SK-N-SH treated with all-trans-retinoic acid at 6 μM for 48 hours (cell line): ENCODE measurements at places on chromosomes 3 and 15.

DNA sequence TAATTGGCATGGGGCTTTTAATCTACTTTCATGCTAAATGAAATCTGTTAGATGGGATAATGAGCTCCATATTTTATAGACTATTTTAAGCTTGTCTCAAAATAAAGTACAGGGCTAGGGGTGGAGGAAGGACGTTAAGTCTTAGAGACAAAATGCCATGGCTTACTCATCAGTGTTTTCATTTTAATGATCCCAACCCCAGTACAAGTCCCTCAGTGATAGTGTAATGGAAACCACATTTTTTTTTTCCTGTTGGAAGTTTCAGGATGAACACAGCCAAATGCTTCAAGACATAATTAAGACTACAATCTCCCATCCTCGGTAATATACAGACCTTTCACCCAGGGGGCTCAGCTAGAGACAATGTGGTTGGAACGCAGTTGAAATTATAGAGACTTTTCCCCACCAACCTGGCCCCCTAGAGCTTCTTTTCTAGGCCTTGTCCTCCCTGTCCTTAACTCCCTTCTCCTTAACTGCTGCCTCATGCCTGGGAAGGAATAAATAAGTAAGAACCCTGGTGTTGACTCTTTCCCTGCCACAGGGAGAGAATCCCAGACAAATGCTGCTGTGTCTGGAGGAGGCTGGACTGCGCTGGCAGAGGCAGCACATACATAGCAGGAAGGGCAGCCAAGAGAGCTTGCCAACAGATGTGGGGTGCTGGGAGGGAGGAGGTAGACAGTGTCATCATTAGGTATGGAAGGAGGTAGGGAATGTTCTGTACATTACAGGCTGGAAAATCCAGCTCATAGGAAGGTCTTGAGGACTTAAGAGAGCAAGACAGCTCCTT is 115.4 kb upstream of the ROPN1 start:
- ATAC-seq: peak; percentile 86

DNA sequence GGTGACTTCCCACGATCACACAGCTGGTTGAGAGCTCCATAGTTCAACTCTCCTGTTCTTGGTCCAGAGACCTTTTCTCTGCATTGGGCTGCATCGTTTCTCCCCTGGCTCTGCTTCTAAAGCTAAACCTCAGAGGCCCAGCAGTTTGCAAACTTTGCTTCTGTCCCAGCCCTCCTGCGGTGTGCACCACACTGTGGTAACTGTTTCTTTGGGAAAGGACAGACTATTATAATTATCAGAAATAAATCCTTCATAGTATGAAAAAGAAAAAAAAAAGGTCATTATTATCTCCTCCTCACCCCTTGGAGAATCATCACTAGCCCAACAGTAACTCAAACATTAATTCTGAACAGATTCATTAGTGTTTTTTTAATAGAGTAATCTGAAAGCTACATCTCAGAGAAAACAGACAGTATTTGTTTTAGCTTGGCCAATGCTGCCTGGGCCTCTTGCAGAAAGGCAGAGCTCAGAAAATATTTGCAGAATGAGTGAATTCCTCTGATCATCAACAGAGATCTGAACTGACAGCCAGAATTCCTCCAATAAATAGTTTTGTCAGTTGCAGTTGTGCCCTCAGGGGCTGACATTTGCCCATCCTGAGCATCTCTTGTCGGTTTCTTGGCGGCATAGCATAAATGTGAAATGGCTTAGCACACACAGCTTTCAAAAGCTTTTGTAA is 52.9 kb downstream of the BFSP2 start:
- ATAC-seq: peak; percentile 85

DNA sequence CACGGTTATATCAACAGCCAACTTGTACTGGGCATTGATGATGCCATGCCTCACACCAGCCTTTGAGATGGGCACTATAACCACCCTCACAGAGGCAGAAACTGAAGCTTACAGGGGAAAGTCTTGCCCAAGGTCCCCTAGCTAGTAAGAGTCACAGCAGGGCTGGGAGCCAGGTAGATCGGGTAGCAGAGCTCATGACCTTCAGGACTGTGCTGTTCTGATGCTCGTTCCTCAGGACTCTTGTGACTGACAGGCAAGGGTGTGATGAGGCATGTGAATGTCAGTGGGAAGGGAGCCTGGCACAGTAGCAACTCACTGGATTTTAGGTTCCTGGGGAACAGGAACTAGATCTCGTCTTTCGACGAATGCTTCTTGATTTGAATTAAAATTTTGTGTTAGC is 65.7 kb downstream of the RLBP1 start:
- no peak for ATAC-seq

DNA sequence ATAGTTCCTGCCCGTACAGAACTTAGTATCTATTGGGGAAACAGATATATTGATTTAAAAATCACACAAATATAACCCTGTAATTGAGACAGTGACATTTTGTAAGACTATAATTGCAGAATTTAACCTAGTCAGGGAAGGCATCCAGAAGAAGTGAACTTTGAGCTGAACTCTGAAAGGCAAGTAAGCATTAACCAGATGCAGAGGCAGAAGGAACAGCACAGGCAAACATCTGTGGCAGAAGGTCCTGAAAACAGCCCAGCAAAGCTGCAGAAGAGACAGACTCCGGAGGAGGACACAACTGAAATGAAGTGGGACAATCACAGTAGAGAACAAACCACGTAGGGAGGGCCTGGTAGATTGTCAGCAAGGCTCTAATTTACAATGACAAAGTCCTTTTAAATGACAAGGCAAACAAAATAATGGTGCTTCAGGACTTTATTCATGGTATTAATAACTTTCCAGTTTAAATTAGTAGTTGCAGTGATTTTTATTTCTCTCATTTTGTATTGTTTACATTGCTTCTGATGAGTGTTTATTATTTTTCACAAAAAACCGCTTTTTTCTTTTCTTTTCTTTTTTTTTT is 14.5 kb downstream of the BCL2A1 start:
- no peak for ATAC-seq
